Fibroblast of mammary gland (primary cell): ENCODE measurements at places on chromosomes 13 and 19.

DNA sequence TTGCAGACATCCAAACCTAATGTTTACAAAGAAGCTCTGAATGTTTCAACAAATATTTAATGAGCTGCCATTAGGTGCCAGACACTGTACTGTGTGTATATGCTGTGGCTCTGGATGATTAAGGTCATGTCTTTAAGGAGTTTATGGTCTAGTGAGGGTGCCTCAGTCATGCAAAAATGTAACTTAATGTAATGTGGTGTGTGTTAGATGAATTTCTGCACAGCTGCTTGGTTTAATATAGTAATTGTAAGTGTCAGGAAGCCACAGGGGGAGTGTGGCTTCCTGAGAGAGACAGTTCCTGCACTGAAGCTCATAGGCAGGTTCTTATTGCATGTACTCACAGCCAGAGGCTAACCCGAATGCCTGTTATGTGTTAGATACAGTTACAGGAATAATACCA, 43.3 kb downstream of the SPATA13 start:
- no peak for DNase-seq

DNA sequence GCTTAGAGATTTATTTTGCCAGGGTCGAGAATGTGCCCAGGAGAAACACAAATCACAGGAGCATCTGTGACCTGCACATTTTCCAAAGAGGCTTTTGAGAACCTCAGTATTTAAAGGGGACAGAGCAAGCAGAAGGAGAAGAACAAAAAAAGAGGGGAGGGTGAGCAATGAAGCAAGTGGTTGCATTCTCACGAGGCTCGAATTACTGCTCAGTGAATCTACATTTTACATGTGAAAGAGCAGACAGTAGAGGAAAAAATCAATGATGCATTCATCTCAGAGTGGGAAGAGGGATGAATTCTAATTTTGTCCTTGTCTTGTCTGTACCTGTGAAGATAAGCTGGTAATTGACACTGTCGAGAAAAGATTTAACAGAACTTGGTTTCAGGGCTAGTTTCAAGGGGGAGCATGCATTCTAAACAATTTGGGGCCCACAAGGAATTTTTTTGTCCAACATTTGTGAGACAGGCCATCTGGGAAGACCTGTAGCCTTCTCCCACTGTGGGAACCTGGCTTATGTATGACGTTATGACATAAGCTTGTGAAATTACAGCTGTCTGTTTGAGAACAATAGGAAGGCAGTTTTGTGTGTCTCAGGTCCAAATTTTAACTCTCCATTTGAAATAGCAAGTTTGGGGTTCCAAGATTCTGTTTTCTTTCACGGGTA, 855.1 kb downstream of the SLITRK5 start:
- DNase-seq, result no peak

DNA sequence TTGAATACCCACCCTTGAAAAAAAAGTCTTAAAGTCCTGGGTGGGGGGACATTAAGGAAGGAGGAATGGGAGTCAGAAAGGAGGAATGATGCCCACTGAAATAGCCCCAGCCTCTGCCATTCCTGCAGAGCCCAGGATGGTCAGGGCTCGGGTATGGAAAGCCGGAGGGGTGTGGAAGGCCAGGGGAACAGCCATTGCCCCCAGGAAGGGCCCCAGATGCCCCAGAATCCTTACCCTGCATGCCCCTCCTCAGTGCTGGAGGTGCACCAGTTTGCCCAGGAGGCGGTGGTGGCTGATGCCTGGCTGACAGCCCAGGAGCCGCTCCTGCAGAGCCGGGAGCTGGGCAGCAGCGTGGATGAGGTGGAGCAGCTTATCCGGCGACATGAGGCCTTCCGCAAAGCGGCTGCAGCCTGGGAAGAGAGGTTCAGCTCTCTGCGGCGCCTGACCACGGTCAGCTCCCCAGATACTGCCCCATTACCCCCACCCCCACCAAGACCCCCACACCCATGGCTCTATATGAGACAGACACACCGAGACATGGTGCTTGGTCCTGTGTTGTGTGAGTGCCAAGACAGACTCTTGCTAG, 10.7 kb upstream of the SHKBP1 start:
- DNase-seq, result no peak

DNA sequence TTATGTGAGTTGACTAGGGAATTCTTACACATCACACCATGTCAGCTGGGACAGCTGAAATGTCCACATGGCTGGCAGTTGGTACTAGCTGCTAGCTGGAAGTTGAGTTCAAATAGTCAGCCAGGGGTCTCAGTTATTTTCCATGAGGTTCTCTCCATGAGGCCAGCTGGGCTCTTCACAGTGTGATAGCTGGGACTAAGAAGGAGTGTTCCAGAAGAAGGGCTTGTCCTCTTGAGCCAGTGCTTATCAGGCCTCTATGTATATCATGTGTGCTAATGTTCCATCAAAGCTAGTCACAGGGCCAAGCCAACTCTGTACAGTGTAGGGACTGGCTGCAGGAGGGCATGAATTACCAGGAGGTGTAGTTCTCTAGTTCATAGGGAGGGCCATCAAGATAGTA, 11.8 kb downstream of the USPL1 start:
- DNase-seq, result no peak

DNA sequence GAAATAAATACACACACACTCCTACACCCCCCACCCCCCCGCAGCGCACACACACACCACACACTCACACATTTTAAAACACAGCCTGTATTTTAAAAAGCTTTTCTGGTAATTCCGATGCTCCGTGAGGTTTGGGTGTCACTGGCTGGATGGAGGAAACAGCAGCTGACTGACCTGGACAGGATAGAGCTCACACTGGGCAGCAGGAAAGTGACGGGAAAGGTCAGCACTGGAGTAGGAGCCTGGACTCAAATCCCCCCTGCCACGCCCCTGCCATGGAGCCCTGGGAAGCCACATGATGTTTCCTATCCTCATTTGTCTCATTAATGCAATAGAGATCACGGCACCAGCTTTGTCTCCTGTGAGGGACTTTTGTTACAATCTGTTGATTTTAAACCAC, 49.3 kb upstream of the STARD13 start:
- no peak for DNase-seq

DNA sequence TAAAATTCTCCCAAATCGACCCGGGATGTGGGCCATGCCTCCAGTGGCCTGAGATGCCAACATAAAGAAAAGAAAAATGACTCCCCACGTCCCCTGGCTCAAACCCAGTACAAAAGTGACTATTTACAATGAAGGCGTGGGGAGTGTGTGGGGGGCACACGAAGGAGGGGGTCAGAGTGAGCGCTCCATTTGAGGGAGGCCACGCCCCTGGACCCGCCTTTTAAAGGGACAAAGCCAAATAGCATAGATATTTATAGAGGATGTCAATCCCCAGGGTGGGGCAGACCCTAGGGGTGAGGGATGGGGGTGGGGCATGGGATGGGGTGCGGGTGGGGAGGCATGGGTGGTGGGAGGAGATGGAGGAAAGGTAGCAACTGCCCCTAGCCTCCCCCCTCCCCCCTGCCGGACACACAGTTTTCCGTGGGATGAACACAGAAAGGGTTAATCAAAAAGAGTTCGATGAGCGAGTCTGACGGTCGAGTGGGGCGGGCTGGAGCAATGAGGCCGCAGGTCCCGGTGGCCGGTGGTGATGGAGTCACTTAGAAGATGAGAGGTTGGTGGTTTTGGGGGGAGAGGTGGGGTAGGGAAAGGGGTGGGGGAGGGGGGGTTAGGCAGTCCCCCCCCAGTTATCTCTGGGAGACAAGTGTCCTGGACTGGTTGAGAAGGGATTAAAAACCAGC, 20.1 kb upstream of the NANOS2 start:
- no peak for DNase-seq

DNA sequence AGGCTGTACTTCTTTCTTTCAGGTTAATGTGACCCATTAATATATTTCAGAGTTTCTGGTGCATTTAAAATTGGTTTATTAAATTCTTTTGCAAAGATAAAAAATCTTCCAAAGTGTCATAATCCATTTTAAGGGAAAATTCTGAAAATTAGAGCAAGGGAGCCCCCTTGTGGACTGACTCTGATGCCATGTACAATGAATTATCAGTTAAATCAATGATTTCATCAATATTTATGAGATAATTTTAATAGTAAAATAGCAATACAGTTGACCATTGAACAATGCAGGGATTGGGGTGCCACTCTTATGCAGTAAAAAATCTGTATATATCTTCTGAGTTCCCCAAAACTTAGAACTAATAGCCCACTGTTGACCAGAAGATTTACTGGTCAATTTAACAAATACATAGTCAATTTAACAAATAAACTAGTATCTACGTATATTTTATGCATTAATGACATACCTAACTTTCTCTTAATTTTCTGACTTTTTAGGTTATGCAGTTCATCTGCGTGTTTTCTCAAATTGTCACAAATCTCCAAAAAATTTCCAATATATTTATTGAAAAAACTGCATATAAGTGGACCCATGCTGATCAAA, 479.1 kb upstream of the MIR17HG start:
- peak; percentile 39 for DNase-seq

DNA sequence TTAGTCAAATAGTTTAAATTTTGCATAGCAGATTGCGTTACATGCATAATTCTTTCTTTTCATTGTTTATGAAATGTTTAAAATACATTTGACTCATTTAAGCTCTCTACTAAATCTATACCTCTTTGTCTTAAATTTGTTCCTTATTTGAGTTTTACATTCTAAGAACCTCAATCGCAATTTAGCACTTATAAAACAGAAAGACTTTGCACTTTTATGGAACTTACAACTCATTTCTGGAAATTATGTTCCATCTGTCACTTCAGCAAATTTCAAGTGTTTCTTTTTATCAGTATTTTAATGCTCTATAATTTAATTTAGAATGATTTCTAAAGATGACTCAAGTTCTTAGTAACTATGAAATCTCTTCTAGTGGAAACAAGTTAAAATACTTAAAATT, 1505.8 kb upstream of the SPRY2 start:
- DNase-seq, result no peak

GRCh38 chr19:37969695-37970094, 62.7 kb downstream of the SIPA1L3 start:
- DNase-seq, result no peak

- DNase-seq, result no peak
Observed at GRCh38 chr13:109913936-109914510, 127.6 kb upstream of the IRS2 start.

DNA sequence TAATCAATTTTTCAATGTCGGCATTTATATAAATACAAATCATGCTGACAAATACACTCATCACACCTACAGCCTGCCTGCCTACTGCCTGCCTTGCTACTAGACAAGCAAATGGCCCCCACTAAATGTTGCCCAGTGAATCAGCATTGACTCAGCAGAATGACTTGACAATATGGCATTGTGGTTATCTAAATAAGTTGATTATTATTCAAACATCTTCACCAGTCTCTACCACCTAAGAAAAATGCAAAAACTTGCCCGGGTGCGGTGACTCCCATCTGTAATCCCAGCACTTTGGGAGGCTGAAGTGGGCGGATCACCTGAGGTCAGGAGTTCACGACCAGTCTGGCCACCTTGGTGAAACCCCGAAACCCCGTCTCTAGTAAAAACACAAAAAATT, 296.1 kb downstream of the PCDH9 start:
- peak; percentile 91 for DNase-seq

DNA sequence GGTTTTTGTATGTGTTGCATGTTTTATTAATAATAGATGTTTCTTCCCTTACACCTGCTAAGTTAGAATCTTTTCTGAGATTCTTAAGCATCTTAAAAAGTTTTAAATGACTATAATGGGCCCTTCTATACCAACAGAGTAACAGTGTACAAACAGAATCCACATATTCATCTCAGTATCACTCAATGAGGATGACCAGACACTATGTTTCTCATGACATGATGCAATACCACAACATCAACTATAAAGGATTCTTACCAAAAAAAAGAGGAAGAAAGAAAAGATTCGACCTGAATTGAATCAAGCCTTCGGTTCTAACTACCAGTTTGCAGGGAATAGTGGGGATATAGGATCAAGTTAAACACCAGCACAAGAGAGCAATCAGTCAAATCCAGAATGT, 56.5 kb downstream of the INTS6 start:
- peak; percentile 38 for DNase-seq

DNA sequence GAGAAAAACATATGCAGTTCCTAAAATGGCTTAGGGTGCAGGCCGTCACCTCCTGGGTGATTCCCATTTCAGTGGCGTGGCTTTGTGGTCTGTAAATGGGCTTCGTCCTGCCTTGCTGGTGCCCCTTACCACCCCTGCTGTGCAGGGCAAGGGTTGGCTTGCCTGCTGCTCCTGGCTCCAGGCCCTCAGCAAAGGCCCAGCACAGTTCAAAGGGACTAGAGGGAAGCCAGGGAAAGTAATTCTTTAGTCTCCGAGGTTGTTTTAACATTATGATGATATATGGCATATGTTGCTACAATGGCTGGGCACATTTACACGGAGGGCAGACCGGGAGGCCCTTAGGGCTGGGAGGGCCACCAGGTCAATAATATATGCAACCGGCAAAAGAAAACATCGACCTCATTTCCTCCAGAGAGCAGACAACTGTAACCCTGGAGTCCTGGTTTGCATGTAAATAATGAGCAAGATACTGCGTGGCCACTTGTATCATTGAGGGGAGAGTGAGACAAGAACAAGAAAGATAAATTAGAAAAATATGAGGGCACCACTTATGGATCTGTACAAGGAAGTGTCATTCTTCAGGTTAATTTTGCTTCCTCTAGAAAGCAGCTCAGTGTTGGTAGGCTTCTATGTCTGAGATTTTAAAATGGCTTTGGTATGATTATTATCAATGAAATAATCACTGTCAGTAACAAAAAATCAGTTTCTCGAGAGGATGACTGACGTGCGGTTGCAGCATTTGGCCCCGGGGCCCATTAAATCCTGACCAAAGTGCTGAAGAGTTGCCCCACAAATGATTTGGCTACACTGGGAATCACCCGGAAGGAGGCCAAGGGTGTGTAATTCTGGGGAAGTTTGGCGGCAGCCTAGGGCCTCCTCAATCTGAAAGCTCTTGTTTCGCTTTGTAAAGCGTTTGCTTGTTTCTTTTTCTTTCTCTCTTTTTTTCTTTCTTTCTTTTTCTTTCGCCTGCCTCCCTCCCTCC, 32.8 kb upstream of the URI1 start:
- DNase-seq, result no peak

GRCh38 chr13:45332831-45333219, 8.2 kb downstream of the TPT1 start:
- DNase-seq, result no peak

DNA sequence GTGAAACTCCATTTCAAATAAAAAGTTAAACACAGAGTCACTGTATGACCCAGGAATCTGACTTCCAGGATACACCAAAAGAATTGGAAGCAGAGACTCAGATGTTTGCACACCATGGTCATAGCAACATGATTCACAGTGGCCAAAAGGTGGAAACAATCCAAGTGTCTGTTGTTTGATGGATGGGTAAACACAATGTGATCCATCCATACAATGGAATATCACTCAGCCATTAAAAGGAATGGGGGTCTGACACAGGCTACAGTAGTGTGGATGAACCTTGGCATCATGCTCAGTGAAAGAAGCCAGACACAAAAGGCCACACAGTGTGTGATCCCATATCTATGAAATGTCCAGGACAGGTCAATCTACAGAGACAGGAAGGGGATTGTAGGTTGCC, 174.3 kb downstream of the PTPRS start:
- DNase-seq, result peak; percentile 86

- no peak for DNase-seq
Observed at GRCh38 chr13:23966221-23966690, 69.0 kb upstream of the C1QTNF9B start.
